GM12864 (cell line): ENCODE measurements at places on chromosomes 3 and 15.

- peak; percentile 10 for DNase-seq
These were observed 238.7 kb downstream of the ZPLD1 start for GRCh38 chr3:102673271-102674115.

- DNase-seq, result no peak
These were observed 165.3 kb downstream of the AKAP13 start for GRCh38 chr15:85545752-85546151.

DNA sequence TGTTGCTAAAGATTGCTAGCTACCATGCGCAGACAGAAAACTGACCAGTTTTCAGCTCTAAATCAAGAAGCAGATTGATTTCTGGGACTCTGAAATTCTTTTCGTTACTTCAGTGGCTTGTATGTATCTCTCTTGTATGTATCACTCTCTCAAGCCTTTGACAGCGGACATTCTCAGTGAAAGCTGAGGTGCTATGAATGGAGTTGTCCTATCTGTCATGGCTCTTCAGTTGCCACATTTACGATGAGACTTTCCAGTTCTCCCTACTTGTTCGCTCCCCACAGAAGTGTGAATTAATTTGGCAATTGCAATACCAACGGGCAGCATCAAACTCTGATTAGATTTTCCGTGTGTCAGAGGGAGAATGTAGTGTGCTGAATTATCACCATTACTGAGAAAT is 432.4 kb downstream of the GRM7 start:
- no peak for DNase-seq

- DNase-seq, result no peak
These were observed 45.3 kb downstream of the DNAJB8 start for GRCh38 chr3:128421439-128421836.

DNA sequence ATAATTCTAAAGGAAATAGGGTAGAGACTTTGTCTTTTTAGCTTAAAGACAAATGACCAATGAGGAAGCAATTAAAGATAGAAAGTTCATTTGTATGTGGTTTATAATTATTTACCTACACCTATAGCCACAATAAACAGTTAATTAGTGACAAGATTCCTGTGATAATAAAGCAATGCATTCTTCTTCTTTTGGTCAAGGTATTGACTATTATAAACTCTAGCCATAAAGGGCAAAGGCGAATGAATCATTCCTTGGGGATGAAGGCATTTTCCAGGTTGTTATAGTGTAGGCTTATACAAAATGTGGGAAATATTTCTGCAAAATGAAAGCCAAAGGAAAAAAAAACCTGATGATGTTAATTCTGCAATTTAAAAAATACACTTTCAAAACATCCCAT is 115.4 kb downstream of the PLD1 start:
- DNase-seq, result no peak

GRCh38 chr3:126476166-126477060 is 722 bp upstream of the ZXDC start:
- DNase-seq, result no peak

DNA sequence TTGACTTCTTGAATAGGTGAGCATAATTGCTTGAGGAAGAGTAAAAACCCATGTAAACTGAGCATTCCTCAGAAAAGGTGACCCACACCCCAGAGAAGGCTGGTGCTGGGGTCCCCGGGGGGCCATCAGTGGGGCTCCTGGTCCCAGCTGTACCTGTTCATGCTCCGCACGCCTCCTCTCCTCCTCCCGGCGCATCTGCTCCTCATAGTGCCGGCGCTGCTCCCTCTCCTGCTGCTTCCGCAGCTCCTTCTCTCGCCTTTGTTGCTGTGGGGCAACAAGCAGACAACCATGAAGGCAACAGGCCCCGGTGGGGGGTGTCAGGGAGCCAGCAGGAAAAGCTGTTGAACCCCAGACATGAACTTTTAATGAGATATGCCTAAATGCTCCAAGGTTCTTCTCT is 113.7 kb upstream of the SLC2A2 start:
- no peak for DNase-seq

- DNase-seq, result no peak
These were observed 128.2 kb downstream of the ADAMTS9 start for GRCh38 chr3:64559588-64559987.

- no peak for DNase-seq
These were observed 27.7 kb downstream of the RAB7A start for GRCh38 chr3:128753715-128754114.

DNA sequence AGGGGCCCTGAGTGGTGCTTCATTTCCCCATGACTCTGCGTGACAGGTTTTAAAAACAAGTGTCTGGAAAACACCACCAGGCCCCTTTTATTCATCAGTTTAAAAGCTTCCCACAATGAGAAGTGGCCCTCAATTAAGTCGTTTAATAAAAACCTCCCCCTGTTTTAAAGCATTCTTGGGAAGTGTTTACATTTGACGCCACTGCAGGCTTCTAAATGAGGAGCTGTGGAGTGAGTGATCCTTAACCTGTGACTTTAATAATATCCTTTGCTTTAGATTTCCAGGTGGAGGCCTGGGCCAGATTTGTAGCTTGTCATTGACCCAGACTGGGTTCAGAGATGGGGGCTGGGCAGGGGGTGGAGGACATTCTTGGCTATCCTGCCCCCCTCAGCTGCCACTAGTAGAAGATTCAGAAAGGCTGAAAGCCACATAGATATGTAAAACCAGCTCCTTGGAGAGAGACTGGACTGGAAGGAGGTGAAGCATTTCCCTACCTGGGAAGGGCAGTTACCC is 11.3 kb downstream of the CGNL1 start:
- DNase-seq, result no peak

DNA sequence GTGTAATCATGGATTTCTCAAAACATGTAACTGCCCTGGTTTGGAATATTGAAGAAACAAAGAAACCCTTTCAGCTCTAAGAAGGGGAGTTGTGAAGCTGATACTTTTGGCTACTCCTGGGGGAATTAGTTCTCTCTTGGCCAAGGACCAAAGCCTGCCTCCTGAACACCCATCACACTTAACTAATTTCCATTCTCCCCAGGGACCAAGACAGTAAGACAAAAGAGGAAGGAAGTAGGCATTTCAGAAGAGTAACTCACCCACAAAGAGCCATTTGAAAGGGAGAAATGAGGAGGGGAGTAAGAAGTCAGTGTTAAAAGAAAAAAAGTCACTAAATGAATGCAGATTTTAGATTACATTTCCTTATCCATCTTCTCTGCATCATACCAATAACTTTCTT is 328.0 kb upstream of the SOX2 start:
- DNase-seq, result no peak

GRCh38 chr15:70109978-70110377 is 12.3 kb upstream of the TLE3 start:
- DNase-seq, result no peak

GRCh38 chr3:184593220-184593927 is 31.8 kb downstream of the EPHB3 start:
- no peak for DNase-seq

DNA sequence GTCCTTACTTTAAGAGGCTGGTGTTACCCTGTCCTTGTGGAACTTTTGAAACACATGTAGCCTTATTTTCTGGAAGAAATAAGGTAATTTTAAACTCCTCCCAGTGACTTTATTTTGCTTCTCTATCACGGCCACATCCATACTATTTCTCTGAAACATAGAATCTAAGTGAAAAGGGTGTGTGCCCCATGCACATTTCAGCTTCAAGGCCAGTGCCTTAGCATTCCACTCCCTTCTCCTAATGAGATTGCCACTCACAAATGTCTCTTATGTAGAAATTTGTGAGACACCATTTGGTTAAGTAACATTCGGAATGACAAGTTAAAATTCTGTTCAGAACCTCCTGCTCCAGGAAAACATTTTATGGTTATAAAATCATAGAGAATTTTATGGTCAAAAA is 562.7 kb downstream of the TUSC7 start:
- no peak for DNase-seq

- no peak for DNase-seq
These were observed 86.3 kb downstream of the ARNT2 start for GRCh38 chr15:80490431-80490990.

DNA sequence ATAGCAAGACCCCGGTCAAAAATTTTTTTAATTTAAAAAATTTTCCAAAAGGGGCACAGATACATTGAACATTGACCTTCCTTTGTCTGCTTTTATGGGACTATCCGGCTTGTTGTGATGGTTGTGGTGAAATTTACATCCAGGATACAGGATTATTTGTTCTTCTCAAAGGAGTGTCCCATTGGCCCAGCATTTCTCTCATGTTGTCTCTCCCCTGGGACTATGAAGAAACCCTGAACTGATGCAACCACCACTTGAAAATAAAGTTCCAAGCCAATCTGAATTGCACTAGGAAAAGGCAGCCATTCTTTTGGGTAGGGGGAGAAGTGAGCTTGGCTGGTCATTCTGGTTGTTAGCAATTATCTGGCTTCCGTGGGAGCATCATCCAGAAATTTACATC is 58.4 kb downstream of the PPARG start:
- DNase-seq, result no peak

DNA sequence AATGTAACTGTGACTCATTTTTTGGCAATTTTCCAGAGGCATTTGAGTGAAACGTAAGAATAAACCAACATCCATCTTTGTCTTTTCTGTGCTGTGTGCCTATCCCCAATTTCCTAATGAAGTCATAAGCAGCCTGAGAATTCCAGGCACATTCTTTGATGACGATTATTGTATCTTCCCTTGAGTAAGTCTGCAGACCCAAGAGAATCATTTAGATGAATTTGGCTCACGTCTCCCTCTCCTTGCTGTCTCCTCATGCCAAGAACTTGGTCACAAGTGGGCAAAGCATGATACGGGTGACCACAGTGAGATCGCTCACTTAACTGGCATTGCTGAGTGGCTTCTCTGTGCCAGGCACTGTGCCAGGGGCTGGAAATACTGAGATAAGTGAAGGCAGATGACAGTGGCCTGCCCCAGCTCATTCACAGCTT is 384.5 kb upstream of the IL12A start:
- DNase-seq, result no peak

GRCh38 chr3:111967651-111968274 is 11.1 kb upstream of the ABHD10 start:
- peak; percentile 36 for DNase-seq

- DNase-seq, result no peak
These were observed 28.3 kb upstream of the HGD start for GRCh38 chr3:120710369-120710768.

DNA sequence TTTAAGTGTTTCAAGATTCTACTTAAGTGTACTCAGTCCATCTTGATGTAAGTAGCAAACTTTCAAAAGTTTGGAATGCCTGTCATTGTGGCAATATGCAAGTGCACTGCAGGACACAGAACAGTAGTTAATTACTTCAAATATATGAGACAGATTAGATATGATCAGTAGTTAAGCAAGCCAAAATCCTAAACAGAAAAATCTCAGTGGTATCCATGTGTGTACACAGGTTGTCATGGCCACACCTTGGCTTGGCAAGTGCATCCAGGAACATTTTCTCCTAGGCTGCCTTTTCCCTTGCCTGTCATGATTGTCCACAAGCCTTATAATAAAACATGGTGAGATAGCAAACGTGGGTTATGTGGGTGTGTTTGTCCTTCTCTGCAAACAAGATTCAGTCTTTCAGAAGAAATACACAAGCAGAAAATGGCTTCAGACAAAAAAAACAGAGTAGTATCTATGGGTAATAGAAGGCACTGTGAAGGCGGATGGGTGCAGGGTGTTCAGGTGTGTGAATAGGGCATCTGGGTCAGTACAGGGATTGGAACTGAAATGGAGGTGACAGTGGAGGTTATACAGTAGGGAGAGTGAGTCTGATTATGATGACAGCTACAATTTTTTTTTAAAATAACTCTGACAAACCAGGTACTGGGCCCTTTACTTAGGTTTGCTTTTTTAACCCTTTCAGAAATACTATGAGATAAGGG is 229.0 kb upstream of the LRIG1 start:
- DNase-seq, result no peak

DNA sequence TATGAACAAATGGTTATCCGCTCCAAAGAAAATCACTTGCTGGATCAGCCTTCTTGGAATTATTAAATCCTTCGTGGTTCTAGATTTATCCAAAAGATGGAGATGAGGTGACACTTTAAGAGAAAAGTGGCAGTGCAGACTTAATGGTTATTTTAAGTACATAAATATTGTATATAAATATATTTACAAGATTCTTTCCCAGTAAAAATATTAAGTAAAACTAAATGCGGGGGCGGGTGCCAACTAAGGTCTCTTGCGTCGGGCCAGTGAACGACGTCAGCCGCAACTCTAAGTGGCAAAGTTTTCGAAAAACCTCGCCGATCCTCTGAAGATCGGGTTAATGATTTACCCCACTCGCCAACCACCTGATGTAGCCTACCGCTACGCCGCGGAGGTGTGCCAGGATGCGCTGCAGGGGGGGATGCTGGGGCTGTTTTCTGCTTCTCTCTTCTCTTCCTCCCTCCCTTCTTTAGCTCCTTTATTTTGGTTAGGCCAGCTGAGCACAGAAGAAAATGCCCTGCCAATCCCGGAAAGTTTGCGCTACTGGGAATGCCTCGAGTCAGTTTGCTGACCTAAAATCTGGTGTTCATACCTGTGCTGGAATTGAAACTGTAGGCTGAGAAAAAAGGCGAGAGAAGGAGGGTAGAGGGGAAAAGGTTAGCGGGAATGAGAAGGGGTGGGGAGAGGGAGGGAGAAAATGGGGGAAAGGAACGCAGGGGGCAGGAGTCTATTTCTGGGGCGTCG is 7.6 kb upstream of the FOXB1 start:
- DNase-seq, result no peak

DNA sequence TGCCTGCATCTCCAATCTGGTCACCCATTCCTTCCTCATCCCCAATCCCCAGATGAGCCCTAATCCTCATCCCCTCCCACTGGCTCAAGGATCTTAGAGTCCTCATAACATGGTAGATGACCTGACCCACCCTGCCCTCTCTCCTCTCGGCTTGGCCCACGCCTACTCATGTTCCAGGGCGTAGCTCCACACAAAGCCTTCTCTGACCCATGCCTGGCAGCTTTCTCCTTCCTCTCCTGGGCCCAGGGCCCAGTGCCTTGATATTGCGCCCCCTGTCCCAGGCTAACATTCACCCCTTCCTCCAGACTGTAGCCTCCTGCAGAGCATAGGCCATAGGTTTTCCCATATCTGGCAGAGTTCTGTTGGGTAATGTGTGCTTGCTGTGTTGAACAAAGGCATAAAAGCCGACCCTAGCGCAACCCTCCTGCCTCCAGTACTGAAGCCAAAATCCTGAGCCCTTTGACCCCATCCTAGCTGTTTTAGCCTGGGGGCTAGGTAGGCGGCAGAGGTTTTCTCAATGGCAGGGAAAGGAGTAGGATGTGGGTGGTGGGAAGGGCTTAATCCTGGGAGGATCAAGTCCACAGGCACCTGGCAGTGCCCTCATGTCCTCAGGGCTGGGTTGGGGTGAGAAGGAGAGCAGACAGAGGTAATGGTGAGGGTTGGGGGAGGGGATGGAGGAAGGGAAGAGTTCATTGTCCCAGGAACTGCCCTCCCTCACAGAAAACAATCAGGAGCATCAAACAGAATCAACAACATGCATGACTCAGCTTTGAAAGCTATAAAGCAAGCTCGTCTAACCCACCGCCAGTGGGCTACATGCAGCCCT is 35.5 kb downstream of the MESD start:
- no peak for DNase-seq

DNA sequence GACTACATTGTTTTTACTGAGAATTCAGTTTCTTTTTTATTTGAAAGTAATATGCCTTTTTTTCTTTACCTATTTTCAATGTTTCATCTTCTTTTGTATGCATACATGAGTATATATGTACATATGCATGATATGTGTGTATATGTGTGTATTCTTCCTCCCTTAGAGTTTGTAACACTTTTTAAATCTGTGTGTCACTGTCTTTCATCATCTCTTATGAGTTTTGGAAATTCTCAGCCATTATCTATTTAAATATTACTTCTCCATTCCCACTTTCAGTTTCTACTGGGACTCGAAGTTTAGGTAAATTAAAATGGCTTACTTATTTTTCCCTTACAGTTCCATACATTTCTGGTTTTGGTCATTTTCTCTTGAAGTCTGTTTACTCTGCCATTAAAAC is 754.1 kb downstream of the GRM7 start:
- DNase-seq, result no peak

GRCh38 chr3:52272831-52273230 is 5.6 kb downstream of the WDR82 start:
- no peak for DNase-seq
